RWPE2 (cell line): ENCODE measurements at places on chromosomes 16 and 17.

DNA sequence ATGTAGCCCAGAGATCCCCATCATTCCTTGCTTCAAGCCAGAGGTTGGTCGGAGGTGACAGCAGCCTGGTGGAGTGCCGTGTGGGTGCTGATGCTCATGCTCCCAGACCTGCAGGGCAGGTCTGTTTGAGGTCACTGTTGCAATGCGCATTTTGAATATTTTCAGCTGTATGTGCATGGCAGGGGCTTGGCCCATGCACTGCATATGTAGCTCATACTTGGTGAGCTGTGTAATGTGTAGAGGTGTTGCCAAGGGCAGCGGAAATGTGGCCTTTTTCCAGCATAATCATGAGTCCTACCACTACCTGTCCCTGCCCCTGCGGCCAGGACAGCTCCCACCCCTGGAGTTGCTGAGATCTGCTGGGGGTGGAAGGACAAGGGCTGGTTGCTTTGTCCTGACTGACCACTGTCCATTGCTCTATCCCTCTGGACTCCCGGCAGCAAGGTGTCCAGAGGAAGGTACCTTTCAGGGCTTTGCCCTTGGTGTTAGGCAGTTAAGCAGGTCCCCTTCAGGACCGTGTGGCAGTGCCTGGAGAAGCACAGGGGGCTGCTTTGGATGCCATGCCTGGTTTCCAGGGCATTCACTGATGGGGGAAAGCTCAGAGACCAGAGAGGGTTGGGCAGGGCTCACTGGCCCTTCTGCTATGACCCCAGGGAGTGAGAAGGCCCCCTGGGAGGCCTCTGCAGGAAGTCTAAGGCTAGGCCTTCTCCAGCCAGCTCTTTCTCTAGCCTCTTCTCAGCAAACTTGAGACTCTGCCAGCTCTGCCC, 215.2 kb downstream of the NTN1 start:
- no peak for DNase-seq

DNA sequence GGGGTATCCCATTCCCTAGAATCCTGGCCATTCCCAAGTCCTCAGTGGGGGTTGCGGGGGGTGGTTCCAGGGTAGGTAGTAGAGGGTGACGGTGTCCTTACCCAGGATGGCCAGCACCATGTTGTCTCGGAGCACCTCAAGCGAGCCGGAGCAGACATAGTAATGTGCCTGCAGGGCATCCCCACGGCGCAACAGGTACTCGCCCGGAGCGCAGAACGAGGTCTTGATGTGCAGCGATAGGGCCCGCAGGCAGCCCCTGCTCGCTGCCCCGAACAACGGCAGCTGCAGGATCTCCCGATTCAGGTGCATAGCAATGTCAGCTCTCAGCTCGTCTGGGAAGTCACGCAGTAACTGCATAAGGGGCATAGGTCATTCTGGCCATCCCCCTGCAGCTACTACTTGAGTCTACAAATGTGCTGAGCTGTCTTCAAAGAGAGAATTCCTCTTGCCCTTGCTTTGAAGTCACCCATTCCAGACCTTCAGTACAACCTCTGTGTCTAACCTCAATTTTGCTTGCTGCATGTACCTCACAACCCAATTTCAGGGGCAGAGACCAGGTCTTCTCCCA, 11.5 kb upstream of the RAB5C start:
- no peak for DNase-seq

DNA sequence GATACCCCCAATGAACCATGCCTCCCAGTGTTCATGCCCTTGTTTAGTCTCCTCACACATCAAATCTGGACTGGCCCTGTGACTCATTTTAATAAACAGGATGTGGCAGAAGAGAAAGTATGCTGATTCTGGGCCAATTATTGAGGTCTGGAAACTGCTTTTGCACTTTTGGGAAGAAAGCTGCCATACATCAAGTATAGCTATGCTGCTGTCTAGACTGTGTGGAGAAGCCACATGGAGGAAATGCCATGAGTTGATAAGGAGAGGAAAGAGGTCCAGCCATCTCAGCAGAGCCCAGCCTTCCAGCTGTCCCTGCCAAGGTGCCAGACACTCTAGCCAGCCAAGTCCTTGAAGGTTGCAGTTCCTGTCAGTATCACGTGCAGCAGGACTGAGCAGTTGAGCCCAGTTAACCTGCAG, 16.7 kb downstream of the RPRML start:
- no peak for DNase-seq

DNA sequence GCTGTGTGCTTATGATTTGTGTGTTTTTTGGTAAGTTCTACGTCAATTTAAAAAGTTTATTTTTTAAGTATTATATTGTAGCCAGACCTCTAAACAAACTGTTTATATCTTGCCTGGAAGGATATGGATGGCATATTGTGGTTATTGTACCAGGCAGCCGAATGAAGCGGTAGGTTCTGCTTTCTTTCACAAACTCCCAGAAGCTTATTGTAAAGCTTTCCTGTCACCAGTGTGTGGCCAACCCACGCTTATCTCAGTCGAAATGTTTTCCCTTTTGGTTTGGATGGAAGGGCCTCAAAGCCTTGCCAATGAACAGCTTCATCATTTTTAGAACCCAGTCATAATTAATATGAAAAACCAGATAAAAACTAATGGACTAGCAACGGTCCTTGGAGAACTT, 53.1 kb downstream of the CYB5B start:
- no peak for DNase-seq

- DNase-seq = no peak
Observed at GRCh38 chr17:29155966-29156338, 24.2 kb downstream of the MYO18A start.

DNA sequence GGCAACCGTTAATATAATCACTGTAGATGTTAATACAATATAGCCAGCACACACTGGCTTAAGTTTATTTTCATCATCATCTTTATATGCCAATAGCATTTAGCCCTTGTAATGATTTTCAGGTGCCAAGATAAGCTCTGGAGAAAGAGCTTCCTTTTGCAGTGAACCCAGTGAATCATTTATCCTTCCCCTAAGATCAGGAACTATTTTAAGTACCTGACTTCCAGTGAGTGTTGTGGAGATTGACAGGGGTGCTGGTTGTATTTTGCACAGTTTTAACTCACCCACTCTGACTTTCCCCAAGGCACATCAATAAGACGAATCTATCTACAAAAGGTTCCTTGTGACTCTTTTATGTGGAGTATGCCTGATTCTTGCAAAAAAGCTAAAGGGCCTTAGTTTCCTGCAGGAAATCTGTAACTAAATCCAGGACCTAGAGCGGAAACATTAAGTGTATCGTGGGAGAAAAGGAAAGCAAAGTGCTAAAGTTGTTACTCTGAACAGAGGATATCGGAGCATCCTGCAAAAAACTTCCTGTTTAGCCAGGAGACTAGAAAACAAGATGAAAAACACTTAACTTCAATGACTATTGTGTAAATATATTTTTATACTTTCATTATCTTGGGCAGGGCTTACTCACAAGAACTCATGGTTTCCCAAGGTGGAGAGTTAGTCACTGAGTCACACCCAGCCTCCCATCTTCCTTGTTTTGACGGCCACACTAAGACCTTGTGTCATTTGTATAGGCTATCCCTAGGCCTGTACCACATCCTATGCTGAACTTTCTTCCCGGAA, 183.6 kb downstream of the MAP2K6 start:
- DNase-seq = no peak

GRCh38 chr16:10970065-10970464, 25.7 kb downstream of the CLEC16A start:
- DNase-seq = no peak

DNA sequence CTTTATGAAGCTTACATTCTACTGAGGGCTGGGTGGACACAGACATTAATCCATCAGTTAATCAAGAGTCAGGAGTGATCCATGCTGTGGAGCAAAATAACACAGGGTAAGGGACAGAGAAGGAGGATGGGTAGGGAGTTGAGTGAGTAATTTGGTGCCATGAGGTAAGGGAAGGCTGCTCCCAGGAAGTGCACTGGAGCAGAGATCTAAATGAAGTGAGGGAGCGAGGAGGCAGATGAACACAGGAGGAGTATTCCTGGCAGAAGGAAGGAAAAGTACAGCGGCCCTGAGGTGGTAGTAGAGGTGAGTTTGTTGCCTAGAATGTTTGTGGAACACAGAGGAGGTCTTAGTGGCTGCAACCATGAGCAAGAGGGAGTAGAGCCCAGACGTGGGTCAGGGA, 34.8 kb downstream of the ASIC2 start:
- no peak for DNase-seq

DNA sequence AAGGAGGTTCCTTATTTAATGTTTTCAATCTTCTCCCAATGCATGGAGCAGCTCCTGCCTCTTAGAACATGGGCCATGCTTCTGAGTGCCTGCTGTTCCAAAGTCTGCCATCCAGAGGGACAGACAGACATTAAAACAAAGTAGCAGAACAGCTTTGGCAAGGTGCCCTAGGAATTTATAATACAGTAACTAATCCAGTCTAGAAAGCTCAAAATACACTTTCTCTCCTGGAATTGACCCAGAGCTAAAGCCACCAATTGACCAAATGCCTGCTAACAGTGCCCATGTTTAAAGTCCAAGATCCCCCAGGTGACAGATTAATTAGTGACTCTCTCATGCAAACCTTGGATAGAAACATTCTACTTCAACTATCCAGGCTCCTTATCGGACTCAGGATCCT, 11.1 kb upstream of the CHRNE start:
- no peak for DNase-seq

- DNase-seq = no peak
Observed at GRCh38 chr16:10611825-10612342, 31.5 kb upstream of the EMP2 start.

DNA sequence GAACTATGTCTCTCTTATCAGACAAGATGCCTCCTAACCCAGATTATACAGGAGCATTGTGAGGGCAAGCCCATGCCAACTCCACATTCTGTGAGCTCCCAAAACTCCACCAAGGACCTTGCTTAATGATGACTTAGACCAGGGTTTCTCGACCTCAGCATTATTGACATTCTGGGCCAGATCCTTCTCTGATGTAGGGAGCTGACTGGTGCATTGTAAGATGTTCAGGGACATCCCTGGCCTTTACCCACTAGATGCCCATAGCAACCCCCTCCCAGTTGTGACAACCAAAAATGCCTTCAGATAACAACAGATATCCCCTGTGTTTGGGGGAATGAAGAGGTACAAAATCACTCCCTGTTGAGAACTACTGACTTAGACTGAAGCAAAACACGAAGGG, 43.6 kb downstream of the HOXB1 start:
- DNase-seq = no peak

- no peak for DNase-seq
Observed at GRCh38 chr16:67781565-67781921, 24.8 kb downstream of the RANBP10 start.

- no peak for DNase-seq
Observed at GRCh38 chr17:27247071-27247957, 46.6 kb upstream of the WSB1 start.

- no peak for DNase-seq
Observed at GRCh38 chr17:50604513-50604912, 30.2 kb upstream of the ABCC3 start.
